ENCODE measurements at places on chromosomes 4 and X.

- DNase-seq, result no peak
Measured at GRCh38 chr4:77437079-77437478, 168.5 kb upstream of the CXCL13 start.

DNA sequence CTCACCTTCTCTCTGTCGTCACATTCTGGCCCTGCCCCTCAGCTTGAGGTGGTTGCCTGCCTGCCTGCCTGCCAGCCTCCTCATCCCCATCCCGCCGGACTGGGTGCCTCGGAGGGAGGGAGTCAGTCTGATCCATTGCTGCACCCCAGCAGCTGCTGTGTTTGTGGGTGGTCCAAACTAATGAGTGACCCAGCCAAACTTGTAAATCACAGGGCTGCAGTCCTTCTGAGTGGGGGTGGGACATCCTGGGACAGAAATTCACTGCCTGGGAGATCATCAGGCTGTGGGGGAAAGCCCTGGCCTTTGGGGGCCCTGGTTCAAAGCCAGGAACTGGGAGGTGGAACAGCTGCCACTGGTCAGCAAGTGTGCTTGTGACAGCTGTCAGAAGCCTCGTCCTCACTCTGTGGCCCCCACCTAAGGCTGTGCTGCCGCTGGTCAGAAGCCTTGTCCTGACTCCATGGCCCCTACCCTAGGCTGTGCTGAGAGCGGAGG, 5.6 kb downstream of the GPR78 start:
- no peak for DNase-seq

DNA sequence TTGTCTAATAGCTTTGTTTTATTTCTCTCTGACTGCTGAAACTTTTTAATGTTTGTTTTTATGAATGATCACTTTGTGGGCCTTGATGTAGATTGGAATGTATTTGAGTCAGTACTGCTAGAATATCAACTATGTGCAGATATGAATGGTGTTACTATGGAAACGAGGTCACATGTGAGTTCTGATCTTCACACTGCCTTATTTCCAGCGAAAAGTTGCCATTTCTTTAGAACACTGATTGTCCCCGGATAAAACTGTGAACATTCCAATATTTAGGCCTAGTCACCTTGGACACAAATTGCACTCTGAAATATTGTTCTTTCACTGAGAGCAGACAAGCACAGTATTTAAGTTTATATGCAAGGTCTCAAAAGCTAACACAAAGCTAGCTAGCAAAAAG, 27.2 kb upstream of the MAGED1 start:
- DNase-seq, result no peak

DNA sequence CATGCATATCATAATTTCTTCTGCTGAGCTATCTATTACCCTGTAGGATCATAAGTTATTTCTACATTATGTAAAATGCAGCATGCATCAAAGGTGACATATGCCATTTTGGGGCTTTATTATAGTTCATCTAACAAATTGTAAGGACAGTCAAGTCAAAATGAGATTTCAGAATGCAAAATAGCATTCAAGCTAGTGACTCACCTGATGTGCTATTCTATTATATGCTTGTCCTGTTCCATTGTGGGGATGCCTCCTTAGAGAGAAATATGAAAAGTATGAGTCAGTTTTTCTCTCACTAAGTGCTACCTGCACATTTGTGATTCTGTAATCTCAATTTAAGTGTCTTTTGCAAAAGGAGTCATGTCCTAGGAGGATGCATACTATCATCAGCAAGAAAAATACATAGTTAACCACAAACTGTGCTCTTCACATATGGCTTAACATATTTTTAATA, 647.0 kb upstream of the PCDH10 start:
- DNase-seq, result no peak

All from iPS-NIHi11 (cell line).